Retina (tissue), 1 donor: ENCODE measurements at places on chromosomes 16 and 17.

- DNase-seq = no peak
These were observed 10.7 kb upstream of the GSDMA start for GRCh38 chr17:39951924-39952679.

DNA sequence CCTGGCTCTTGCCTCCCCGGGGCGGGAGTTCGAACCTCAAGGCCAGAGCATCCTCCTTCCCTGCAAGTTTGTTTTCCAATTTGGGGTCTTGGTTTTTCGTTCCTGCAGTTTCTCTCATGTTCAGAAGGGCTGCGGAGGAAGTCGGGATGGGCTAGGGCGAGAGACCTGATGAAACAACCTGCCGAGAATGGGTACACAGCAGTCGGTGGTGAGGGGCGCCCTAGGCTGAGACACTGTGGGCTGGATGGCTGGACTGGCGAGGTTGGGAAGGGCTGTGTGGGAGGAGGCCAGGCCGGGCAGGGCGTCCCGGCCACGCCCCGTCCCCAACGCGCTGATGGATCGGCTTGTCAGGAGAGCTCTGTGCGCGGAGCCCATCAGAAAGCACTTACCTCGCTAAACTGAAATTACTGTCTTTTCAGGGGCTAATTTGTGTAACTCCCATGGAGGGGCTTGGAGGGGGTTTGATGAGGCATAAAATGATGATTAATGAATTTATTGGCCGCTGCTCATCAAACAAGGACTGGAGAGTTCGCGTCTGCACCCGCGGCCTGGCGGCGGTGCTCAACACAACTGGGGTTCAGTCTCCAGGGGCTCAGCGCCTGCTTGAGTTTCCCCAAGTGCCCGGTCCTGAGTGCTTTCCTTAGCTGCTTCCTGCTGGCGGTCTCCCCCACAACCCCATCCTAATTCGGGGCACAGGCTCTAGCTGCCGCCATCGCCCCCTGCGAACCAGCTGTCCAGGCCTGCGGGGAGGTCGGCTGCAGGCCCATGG is 9.0 kb downstream of the IRX5 start:
- DNase-seq = peak; percentile 80

DNA sequence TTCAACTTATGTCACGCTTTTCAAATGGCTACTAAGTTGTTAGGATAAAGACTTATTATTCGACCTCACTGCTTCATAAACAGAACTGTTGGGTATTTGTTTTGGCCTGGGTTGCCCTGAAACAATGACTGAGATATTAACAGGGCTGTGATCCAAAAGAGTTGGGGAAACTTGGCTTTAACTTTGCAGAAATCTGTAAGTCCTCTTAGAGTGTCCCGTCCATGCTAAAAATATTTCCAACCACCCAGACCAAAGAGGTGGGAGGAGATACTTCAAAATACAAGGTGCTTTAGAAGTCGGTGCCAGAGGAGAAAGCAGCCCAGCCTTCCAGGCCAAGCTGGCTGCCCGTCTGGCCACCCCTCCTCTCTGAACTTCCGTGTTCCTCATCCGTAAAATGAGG is 16.1 kb upstream of the SPATA32 start:
- DNase-seq = no peak

GRCh38 chr17:64172510-64172909 is 42.6 kb upstream of the ERN1 start:
- DNase-seq = no peak

DNA sequence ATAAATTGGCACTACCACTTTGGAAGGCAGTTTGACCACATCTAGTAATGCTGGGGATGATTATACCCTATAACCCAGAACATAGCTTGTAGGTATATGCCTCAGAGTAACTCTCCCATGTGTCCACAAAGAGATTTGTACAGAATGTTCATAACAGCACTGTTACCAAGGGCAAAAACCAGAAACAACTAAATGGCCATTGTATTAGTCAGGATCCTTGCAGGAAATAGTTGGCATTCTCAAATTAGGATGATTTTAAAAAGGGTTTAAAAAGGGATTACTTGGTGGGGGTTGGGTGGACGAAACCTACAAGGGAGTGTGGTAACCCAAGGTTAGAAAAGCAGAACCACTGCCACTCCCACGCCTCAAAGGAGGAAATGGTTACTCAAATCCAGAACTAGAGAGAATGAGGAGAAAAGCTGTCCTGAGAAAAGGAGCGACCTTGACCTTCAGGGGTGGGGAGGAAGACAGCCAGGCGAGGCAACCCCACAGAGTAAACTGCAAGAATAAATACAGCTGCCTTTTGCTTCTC is 2.1 kb downstream of the CPPED1 start:
- no peak for DNase-seq

DNA sequence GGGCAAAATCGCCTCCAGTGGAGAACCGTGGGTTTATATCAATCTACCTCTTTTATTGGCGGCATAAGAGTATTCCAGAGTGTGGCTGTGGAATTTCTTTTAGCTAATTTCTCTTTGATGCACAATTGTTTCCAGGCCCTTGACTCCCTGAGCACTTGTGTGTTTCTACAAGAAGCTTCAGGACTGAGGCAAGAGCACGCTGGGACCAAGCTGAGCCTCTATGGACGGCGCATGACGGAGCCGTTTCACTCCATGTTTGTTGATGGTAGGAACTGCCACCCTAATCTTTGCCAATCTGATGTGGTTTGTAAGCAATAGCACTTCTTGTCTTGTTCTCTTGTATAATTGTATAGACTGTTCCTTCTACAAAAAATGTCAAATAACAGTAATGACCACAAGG is 11.2 kb upstream of the ANKRD40CL start:
- no peak for DNase-seq

- DNase-seq = no peak
These were observed 33.1 kb downstream of the CHCT1 start for GRCh38 chr17:60455378-60455777.

GRCh38 chr17:37221865-37222264 is 153.9 kb upstream of the C17orf78 start:
- no peak for DNase-seq

DNA sequence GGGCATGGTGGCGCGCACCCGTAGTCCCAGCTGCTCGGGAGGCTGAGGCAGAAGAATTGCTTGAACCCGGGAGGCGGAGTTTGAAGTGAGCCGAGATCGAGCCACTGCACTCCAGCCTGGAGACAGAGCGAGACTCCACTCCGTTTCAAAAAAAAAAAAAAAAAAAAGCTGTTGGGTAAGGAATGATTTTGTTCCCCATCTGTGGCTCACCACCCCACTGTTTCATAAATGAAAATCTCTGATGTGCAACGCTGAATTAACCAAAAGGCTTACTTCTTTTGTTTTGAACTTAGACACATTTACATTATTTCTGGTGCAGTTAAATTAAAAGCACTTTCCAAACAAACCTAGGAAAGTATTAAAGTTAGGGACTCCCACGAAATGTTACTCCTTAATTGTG is 1.2 kb upstream of the METTL9 start:
- no peak for DNase-seq

DNA sequence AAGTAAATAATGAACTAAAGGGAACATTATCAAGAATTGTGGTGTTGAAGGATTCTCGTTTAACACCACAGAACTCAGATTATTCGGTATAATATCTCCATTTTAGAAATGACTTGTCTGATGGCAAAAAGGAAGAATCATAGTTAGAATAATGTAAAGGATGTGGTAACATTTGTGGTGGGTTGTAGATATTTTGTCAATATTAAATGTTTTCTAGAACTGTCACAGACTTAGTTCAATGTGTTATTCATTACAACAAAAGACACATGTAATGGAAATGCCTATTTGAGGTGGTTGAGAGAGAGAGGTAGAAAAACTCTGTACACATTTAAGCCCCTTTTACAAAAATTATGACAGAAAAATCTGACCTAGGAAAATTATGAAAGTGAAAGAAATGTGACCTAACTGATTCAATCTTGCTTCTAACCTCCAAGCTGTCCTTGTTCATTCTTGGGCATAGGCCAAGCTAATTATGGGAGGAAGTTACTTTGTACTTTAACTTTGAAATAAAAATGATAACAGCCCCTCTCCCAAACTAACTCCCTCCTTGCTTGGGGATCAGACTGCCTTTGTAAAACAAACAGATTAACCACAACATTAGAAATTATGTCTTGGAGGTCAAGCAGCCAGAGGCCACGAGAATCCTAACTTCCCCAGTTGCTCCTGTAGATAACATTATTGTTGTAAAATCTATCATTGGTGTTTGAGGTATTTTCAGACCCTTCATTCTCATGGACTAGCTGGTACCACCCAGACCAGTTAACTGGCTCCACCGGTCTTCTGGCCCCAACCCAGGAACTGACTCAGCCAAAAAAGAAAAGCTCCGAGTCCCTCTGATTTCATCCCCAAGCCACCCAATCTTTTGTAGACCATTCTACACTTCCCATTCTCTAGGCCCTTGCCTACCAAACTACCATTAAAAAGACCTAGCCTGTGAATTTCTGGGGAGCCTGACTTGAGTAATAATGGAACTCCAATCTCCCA is 1287.8 kb upstream of the CDH8 start:
- DNase-seq = no peak

DNA sequence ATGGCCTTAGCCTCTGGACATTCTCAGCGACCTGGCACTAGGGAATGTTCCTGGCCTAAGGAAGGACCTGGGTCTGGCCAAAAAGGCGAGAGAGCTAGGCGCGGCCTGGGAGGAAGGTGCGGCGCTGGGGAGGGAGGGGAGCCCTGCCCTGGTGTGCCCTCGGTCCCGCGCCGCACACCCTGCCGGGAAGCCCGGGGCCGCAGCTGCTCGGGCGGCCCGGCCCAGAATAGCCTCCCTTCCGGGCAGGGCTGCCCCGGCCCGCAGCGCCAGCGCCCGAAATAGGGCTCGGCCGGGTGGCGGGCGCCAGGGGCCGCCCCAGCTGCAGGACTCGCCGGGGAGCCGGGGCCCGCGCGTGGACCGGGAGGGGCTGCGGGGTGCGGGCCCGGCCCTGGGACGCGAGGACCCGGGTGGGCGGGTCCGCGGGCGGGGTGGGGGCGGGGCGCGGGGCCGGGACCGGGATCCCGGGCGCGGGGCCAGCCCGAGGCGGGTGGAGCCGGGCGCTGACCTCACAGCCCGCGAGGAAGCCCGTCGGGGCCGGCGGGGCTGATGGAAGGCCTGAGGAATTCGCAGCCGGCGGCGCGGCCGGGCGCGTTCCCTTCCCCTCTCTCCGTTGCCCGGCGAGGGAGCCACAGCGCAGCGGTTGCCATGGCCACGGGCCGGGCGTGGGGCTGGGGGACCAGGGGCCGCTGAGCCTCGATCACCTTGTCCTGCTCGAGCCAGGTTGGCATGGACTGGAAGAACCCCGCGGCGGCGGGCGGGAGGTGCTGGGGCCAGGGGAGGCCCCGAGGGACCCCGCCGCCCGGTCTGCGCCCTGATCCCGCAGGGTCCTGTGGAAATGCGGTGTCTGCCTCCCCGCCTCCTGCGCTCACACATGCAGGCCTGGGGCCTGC is 18.1 kb downstream of the SOCS3 start:
- DNase-seq = peak; percentile 87

GRCh38 chr17:47603830-47604597 is 45.7 kb upstream of the KPNB1 start:
- DNase-seq = no peak

GRCh38 chr17:50832267-50832863 is 3.0 kb upstream of the WFIKKN2 start:
- no peak for DNase-seq
